ENCODE measurements at places on chromosomes 2 and 18.

GRCh38 chr18:35438480-35439234, 59.1 kb downstream of the INO80C start:
- no peak for DNase-seq

DNA sequence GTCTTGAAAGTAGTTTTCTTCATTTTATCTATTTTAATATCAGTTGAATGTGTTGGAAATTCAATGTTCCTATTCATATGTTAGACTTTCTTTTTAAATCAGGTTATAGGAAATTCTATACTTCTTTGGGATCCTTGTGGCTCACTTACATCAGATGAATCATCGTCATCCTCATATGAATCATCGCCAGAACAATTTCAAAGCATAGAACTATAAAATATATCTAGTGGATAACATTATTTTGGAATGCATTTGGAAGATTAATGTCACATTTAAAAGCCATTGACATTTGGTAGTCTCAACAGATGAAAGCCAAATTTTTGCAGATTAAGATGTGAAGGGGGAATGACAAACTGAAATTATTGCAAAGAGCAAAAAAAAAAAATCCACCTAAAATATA, 94.1 kb downstream of the FAM161A start:
- no peak for DNase-seq

DNA sequence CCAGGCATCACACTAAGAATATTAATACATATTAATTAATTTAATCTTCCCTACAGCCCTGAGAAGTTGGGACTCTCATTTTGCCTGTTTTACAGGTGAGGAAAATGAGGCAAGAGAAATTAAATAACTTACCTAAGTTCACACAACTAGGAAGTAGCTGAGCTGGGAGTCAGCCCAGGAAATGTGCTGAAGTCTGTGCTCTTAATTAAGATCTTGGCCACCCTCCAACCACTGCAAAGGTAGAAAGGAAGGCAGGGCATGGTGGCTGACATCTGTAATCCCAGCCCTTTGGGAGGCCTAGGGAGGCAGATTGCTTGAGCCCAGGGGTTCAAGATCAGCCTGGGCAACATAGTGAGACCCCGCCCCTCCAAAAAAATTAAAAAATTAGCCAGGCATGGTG, 12.9 kb upstream of the MGAT4A start:
- DNase-seq = no peak

- no peak for DNase-seq
These were observed 47.5 kb upstream of the STAM2 start for GRCh38 chr2:152222975-152223637.

- DNase-seq = no peak
These were observed 20.0 kb upstream of the OTOS start for GRCh38 chr2:240160291-240161086.

DNA sequence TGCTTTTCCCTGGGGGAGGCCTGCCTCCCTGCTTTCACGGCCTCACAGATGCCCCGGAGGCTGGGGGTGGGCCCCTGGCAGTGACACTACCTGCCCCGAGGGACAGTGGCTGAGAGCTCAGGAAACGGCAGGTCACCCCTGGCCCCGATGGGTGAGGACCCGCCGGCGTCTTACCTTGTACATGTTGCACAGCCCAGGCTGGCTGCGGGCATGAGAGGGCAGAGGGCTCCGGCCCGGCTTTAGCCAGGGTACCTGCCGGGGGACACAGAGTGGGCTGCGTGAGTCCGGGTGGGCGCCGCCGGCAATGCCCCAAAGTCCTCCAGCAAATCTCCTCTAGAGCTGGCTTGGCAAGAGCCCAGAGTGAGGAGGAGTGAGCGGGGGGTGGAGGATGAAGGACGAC, 122.9 kb downstream of the MBP start:
- no peak for DNase-seq

DNA sequence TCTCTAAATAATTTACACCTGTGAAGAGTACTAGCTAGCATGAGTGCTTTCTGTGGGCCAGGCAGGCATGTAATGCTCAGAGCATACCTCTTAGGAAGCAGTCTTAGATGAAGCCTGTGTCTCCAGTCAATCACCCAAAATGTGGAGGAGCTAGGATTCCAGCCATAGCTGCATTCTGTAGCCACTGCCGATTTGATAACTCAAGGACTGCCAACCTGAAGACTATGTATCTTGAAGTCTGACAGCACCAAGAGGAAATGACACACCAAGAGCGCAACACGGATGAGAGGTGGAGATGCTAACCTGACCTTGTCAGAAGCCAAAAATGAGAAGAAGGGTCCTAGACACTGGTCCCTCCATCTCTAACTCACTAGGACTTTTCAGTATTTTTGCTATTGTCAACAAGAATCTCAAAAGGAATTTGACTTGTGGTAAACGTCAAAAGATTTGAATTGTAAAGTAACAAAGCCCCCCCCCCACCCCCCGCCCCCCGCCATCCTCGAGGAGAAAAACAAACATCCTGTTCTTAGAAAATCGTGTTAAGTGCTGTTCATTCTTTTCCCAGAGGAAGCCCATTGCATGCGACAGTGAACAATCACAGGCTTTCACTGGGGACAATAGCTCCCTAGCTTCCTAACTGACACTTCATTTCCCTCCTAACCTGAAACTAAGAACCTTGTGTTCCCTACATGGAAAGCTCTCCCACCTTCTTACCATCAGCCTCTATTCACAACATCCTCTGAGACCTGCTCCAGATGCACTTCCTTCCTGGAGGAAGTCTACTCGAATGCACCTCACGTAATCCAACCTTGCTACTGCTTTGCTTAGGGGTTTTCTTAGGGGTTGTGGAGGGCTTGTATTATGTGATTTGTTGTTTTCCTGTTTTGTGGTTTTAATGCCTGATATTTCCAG, 14.7 kb downstream of the CDC42EP3 start:
- DNase-seq = no peak

- DNase-seq = no peak
These were observed 114.6 kb downstream of the FMNL2 start for GRCh38 chr2:152449578-152449977.

GRCh38 chr2:239535413-239536144, 134.8 kb upstream of the HDAC4 start:
- no peak for DNase-seq

DNA sequence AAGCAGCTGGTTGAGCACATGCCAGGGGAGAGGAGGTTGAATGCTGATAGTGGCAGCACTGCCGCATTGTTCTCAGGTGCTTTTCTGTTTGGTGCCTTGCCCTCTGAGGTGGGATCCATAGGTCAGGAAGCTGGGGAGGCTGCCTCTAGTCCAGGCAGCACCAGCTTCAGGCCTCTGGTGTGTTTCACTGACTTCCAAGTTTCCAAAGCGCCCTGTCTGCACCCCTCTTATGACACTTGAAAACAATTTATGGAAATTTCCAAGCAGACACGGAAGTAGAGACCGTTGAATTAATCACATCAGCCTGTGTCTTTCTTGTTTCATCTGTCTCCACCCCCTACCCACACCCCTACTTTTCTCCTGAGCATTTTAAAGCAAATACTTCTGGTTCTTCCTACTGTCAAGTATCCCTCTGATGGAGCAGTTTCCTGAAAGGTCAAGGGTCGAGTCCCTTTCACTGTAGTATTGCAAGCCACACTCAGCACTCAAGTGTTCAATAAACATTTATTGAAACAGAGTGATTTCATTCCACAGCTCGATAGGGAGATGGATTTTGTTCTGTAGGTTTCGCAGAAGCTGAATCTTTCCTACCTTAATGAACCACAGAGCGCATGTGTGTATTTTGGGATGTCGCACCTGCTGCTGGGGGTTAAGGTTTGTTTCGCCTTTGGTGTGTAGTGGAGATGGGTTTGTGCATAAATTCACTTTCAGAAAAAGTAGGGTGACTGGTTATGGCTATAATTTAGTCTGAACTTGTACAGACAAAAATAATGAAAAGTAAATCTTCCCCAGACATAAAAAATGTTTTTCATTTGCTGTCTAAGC, 21.4 kb downstream of the DGKD start:
- no peak for DNase-seq

GRCh38 chr2:41691561-41691960, 356.3 kb upstream of the PKDCC start:
- no peak for DNase-seq

DNA sequence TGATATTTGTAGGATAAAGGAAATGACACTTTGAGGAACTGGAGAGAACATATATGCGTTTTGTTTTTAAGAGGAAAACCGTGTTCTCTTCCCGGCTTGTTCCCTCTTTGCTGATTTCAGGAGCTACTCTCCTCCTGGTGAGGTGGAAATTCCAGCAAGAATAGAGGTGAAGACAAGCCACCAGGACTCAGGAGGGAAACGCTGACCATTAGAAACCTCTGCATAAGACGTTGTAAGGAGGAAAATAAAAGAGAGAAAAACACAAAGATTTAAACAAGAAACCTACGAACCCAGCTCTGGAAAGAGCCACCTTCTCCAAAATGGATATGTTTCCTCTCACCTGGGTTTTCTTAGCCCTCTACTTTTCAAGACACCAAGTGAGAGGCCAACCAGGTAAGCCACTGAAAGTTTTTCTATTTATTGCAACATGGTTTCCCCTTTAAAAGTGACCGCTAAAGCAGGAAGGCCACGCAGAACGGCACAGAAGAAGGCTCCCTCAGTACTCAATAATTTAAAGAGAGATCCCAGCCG, 735 bp downstream of the NRP2 start:
- no peak for DNase-seq

DNA sequence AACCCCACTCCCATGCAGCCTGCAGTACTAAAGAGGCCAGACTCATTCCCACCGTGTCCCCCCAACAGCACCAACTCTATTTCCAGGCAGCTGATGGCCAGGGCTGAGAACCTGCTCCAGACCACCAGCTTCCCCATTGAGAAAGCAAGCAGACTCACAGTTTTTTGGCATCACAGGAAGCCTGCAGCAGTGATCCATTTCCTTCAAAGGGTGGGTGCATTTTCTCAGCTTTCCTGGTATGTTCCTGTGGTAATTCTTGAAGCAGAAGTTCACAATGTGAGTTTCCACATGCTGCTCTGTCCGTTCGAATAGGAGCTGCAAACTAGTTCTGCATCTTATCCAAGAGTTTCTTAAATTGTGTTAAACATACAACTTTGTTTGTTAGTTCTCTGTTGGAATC, 1249.6 kb upstream of the FAM98A start:
- no peak for DNase-seq

DNA sequence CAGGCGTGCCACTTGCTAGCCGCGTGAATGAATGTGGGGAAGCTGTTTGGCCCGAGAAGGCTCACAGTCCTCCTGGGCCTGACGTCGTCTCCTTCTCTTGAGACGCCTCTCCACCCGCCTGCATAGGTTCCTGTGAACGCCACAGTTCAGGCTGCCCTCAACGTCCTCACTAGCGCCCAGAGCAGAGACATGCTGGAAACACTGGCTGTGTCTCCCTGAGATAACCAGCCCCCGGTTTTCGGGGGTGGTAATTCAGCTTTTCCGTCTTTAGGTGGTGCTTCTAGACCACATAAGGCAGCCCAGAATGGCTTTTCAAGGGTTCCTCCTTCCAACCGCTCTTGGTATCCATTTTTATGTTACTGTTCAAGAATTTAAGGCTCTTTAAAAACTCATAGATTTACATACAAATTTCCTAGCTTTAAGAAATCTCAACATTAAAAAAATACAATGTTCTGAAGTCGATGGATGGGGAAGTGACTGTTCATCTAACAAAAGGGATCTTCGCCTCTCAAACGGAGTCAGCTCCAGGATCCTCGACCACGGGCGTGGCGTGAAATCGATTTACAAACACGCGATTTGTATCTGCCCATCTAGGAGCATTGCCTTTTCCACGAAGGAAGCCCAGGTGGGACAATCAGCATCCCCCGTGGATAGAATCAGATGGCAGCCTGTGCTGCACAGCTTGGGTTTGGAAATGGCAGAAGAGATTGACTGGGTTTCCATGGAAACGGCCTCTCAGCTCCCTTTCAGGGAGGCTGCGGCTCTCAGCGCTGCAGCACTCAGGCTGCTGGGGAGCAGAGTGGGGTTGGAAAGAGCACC, 110.6 kb upstream of the PXDN start:
- DNase-seq = no peak

GRCh38 chr2:221791844-221792243, 219.7 kb upstream of the EPHA4 start:
- no peak for DNase-seq

- DNase-seq = no peak
These were observed 124.5 kb downstream of the AQP4 start for GRCh38 chr18:26741048-26741447.

DNA sequence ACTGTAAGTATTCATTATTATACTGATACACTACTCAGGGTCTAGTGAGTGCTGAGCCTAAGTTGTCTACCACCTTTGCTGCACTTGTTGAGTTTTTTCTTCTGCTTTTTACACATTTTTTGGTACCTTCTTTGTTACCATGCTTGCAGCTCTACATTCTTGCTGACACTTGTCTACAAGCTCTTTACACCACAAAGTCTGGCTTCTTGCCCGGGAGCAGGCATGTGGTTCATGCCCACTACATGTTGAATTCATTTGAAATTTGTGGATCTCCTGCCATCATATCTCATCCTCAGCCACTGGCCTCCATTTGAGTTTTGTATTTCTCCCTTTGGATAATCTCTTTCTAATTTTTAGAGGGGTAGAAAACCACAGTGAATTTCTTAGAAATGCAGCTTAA, 29.9 kb downstream of the IL18R1 start:
- no peak for DNase-seq

DNA sequence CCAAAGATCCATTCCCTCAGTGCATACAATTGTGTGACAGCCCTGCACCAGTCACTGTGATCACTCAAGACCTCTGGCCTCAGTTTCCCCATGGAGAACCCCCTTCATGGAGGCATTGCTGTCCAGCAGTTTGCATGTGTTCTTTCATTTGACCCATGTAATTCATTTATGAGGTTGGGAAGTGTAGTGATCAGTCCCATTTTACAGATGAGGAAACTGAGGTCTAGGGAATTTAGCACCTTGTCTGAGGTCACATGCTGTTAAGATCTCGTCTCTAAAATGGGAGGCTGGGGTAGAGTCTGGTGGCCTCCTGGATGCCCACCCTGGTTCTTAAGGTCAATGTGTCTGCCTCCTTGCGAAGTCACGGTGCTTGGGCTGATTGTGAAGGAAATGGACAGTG, 19.1 kb downstream of the LDLRAD4 start:
- DNase-seq = no peak

- DNase-seq = no peak
These were observed 346.8 kb downstream of the ANAPC1 start for GRCh38 chr2:111537078-111537655.

GRCh38 chr18:54327818-54328217, 29.8 kb downstream of the STARD6 start:
- DNase-seq = no peak

DNA sequence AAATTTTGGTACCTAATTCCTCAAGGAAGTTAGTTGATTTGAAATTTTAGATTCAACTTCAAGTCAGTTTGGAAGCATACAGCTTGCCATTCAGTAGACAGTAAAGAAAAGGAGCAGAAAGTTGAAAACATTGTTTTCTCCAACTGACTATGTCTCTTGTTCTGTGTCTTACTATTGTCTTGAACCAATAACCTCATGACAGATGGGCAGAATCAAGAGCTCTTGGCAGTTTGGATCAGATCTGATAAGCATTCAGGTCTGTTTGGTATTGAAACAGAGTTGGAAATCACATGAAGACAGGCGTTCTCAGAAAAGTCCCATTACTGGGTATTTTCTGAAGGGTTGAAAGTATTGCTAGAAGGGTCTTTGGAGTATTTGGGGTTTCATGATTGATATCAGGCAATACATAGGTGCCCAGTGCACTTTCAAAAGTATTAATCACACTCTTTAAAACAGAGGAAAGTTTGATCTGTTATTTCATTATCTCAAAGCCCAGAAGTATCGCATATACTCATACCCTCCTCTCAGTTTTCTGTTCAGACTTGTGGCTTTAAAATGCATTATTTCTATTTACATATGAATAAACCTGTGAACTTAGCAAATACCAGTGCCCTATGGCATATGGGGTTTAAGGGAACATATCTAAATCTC, 428.4 kb upstream of the ZEB2 start:
- DNase-seq = no peak
